ENCODE measurements at places on chromosomes 5 and 9.

GRCh38 chr5:88404405-88404804 lies 135.8 kb upstream of the TMEM161B start:
- no peak for DNase-seq

- no peak for DNase-seq
These were observed 10.3 kb upstream of the ROPN1L start for GRCh38 chr5:10431415-10431814.

- no peak for DNase-seq
These were observed 22.5 kb upstream of the PTPN3 start for GRCh38 chr9:109520475-109521132.

DNA sequence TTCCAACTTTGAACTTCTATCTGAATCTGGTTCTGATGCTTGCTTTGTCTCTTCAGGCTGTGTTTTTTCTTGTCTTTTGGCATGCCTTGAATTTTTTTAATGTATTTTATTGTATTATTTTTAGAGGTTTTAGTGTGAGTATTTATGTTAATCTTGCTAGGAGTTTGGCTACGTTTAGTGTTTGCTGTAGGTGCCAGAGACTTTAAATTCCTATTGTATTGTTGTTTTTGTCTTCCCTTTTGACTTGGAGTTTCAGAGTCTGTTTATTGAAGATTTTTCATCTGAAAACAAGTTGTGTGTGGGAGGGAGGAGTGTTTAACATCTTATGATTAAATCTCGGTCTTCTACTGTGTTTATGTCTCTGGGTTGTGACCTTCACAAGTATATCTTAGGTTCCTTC lies 956.8 kb downstream of the TLE1 start:
- DNase-seq, result no peak

DNA sequence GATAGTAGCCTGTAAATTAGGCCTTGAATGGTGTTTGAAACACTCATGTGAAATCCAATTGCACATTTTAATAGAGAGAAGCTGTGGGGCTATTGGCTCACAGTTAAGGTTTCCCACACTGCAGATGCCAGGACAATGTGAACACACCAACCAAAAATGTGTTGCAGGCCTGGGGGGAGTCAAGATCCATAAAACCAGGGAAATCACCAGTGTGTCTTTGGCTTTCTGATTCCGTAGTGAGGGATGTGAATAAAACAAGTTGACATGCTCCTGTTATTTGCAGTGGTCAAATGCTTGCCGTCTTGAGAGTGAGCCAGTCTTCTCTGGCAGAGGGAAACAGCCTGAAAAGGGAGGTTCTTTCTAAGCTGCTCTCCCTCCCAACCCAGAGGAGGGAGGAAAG lies 79.0 kb downstream of the ZNF462 start:
- no peak for DNase-seq

DNA sequence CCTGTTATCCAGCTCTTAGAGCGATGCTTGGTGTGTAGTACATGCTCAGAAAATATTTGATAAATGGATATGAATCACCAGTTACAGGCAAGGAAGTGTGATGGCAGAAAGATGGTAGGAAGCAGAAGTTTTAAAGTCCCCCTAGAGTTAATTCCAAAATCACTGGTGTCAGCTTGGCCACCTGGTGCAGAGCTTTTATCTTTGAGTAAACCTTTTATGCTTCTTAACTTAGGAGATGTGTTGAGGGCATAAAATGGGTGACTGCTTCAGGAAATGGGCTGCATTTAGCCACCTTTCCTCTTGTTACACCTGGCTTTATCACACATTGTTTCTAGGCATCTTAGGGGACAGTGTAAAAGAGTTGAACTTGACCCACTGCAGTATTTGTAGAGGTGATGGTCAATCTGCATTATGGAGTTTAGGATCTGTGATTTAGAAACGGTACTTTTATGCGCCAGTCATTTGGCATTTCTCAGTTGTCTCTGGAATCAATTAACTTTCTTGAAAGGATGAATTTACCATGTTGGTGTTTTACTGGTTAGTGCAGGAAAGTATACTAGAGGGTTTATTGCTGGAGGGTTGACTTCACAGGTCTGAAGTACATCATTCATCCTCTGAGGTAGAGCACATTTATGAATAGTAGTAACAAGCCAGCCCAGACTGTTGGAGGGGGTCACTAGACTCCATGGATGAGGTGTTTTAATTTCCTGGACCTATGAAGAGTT lies 7.5 kb upstream of the FAM120AOS start:
- DNase-seq, result no peak

DNA sequence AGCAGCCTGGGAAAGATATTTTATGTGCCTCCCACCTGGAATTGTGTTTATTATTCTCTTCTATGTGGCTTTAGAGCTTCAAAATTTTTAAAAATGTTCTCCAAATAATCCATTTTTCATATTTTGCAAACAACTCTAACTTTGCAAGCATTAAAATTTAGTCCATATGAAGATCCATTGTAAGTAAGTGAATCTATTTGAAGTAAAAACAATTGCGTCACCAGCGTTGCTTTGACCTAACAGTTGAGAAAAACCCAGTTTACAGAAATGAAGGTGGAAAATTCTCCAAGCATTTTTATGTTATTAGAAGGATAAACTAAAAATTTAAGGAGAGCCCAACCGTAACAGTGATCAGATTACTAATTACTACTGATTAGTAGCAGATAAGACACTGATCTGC lies 38.9 kb upstream of the TLX3 start:
- DNase-seq, result no peak

GRCh38 chr5:1246711-1247431 lies 21.7 kb downstream of the SLC6A18 start:
- DNase-seq, result peak; percentile 56

GRCh38 chr9:128529191-128529590 lies 23.2 kb upstream of the SPTAN1 start:
- no peak for DNase-seq

- no peak for DNase-seq
These were observed 95.8 kb upstream of the ZNF366 start for GRCh38 chr5:72602696-72603685.

- DNase-seq, result no peak
These were observed 15.5 kb downstream of the IFT74 start for GRCh38 chr9:26971721-26972120.

- DNase-seq, result no peak
These were observed 95.2 kb downstream of the ERBIN start for GRCh38 chr5:66021585-66021984.

- no peak for DNase-seq
These were observed 7.1 kb upstream of the GNAQ start for GRCh38 chr9:78038620-78039300.

- no peak for DNase-seq
These were observed 35.7 kb downstream of the EXD3 start for GRCh38 chr9:137387114-137387890.

DNA sequence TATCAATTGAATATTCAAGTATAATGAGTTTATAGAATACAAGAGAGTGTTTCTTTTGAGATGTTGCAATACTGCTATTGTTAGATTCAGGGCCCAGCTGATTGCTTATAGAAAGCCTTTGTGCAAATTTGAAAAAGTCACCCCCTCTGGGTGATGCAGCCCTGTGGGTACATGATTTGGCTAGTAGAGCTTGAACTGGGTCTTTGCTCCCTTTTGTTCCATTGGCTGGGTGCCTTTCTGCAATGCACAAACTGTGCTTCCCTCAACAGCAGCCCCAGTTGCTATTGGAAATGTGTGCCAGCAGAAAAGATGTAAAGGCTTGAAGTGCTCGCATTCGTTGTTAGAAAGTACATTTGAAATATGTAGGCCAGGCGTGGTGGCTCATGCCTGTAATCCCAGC lies 61.8 kb upstream of the CEMIP2 start:
- no peak for DNase-seq

- DNase-seq, result peak; percentile 93
These were observed 31.0 kb downstream of the GOLGA2 start for GRCh38 chr9:128244837-128245231.

GRCh38 chr5:170638454-170639220 lies 134.8 kb downstream of the KCNIP1 start:
- peak; percentile 72 for DNase-seq

- DNase-seq, result no peak
These were observed 452.8 kb downstream of the NFIB start for GRCh38 chr9:13860946-13861640.

DNA sequence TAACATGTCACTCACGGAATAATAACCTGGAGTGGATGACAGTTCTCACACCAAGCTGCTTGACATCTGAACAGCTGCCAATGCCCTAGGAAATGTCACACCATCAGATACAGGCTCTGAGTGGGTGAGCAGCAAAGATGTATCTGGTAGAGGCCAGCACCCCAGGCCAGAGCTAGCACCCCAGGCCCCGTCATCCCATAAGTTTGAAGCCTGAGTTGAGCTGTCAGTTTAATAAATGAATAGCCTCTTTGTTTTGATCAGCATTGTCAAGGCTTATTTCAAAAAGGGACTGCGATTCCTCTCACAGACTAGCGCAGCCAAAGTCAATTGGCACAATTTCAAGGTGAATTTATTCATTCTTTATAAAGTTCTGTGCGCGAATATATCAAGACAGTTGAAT lies 1327.1 kb downstream of the MAT2B start:
- DNase-seq, result no peak

GRCh38 chr9:86349271-86349670 lies 4.9 kb downstream of the TUT7 start:
- no peak for DNase-seq

- DNase-seq, result no peak
These were observed 15.3 kb downstream of the TRMO start for GRCh38 chr9:97907046-97907445.

GRCh38 chr9:38019731-38020130 lies 49.3 kb downstream of the SHB start:
- no peak for DNase-seq

DNA sequence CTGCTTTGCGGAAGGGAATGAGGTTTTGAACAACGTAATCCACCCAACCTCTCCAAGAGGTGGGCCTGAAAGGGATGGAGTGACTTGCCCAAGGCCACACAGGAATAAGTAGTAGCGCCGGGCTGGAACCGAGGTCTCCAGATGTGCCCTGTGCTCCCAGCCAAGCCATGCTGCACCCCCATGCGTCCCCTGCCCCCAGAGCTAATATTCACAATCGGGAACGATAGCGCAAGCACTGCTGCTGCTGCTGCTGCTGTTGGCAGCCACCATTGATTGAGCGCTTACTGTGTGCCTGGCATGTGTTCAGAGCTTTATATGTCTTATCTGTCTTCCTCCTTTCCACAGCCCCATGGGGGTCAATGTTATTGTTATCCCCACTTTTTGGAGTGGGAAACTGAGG lies 43.9 kb downstream of the AMBP start:
- DNase-seq, result no peak

DNA sequence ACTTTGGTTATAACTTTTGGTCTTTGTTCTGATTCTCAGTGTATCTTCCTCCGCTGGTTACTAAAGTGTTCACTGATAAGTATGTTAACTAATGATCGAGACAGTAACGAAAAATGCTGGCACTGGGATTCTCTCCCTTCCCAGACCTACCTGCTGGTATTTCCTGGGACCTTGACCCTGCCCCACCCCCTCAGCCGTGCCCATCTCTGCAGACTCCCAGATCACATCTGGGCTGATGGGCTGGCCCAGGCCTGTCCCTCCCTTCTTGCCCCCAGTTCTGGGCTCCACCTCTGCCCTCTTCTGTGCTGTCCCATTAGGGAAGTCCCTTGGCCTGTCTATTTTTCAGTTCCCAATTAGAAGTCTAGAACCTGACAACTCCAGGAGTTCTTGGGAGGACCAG lies 46.9 kb downstream of the NEURL1B start:
- DNase-seq, result no peak

DNA sequence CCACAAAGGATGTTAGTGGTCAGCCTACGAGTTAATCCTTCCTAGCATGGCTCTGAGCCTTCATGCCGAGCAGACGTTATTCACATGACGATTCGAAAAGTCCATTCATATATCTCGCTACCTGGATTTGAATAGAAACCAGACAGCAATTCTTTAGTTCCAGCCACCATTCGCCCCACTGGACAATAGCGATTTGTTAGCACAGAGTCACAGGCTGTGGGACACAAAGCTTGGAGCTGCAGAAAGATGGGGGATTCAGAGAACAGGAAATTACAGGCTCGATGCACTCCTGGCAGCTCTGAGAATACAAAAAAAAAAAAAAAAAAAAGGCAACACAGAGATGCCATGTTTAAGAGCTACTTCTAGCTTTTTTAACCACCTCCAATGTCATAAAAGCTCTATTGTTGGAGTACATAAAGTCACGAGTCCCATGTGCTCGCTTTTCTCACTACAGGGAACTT lies 110.7 kb downstream of the NR6A1 start:
- DNase-seq, result no peak

GRCh38 chr5:133362438-133362837 lies 249.9 kb downstream of the FSTL4 start:
- no peak for DNase-seq

- no peak for DNase-seq
These were observed 10.7 kb downstream of the AGTPBP1 start for GRCh38 chr9:85730916-85731630.

GRCh38 chr5:134525683-134526482 lies 413 bp downstream of the JADE2 start:
- peak; percentile 87 for DNase-seq

DNA sequence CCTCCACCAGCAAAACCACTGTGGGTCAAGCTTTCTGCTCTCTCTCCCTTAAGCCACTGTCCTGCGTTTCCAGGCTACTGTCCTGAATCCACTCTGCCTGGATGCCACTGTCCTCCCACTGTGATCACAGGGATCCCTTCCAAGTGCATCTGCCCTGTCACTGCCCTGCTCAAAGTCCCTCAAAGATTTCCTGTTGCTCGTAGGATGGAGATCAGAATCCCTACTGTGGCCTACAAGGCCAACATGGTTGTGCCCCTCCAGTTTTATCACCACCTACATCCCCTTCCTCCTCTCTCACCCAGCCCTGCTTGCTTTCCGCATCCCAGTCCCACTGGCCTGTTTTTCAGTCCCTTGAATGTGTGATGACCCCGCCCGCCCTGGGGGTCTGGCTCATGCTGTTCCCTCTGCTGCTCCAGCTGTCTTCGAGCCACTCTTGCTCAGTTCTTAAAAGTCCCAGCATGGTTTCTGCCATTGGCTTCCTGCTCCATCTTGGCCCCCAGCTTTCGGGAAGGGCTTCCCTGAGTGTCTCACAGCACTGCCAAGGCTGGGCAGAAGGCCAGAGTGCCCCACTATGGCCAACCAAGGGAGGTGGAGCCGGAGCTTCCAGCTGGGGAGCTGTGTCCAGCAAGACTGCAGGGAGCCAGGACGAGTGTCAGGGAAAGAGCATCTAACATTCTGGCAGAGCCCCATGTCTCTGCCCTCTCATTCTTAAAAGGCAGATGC lies 12.9 kb upstream of the FRRS1L start:
- DNase-seq, result peak; percentile 60

- no peak for DNase-seq
These were observed 46.9 kb upstream of the HSD17B4 start for GRCh38 chr5:119405419-119405818.

Measured in Right ventricle myocardium superior (tissue), 1 donor.